CD8-positive, alpha-beta T cell (primary cell): ENCODE measurements at places on chromosomes 1 and 21.

GRCh38 chr1:221315330-221315729, 426.6 kb downstream of the DUSP10 start:
- DNase-seq: no peak

DNA sequence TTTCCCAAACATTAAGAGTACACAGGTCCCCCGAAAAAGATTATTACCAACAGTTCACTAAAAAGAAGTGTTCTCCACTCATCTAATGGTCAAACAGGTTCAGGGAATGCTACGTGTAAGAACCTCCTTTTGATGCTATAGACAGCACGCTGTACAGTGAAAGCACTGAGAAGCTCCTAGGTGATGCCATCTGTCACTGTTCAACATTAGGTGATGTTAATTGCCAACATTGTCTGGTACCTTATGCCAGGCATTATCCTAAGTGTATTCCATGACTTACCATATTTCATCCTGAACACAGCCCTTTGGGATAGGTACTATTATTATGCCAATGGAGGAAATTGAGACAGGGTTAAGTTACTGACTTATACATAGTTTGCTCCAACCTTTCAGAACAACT, 82.1 kb downstream of the DAB1 start:
- no peak for DNase-seq

DNA sequence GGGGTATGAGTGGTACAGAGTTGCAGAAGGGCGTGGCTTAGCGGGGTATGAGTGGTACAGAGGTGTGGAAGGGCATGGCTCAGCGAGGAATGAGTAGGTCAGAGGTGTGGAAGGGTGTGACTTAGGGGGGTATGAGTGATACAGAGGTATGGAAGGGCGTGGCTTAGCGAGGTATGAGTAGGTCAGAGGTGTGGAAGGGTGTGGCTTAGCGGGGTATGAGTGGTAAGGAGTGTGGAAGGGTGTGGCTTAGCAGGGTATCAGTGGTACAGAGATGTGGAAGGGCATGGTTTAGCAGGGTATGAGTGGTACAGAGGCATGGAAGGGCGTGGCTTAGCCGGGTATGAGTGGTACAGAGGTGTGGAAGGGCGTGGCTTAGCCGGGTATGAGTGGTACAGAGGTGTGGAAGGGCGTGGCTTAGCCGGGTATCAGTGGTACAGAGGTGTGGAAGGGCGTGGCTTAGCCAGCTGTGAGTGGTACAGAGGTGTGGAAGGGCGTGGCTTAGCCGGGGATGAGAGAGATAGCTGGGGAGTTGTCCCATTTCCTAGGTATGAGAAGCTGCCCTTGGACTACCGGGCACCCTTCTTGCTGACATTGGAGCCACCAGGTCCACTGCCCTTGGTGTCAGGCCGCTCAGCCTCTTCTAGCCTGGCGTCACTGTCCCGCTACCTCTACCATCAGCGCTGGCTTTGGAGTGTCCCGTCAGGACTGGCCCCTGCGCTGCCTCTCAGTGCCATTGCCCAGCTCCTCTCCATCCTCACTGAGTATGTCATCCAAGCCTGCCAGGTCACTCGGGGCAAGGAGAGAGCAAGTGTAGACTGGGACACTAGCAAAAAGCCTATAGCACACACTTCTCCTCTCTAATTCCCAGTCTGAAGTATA, 29.8 kb downstream of the HYI start:
- DNase-seq: no peak

DNA sequence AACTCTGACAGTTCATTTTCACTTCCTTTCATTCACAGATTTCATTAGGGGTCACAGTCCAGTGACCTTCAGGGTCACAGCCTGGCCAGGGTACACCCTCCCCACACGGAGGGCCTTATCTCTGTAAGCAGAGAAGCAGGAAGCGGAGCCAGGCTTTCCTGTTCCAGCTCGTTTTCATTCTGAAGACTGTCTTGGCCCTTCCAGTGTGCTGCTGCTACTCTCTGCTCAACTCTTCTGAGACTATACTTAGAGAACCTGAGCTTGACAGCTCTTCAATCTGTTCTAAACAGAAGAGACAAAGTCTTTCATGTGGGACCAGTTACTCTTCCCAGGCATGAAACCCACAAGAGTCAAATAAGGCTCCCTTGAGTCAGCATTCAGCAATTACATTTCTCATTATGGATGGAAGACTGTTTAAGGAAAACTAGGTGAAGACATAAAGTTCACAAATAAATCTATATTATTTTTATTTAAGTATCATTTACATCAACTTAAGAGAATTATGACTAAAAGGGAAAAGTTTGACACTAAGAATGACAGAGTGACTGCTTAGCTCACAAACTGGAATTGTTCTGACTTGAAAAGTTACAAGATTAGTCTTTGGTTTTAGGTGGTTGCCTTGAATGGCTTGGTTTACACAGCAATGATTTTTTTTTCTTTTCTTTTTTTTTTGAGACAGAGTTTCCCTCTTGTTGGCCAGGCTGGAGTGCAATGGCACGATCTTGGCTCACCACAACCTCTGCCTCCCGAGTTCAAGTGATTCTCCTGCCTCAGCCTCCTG, 4.8 kb upstream of the TDRD10 start:
- DNase-seq: no peak

DNA sequence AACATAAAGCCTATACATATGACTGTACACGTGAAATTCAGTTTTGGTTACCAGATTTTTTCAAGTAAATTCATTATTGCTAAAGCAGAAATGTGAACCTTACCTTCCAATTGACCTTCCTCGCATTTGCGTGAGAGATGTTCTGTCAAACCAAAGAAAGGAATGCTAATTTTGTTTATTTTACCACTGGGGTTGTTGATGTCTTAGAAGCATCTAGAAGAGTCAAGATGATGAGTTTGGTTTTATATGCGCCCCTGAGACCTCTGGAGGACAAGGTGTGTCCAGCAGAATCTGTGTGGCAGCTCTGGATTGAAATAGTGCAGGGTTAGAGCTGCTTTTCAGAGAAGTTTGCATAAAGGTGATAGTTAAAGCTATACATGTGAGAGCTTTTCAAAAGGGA, 48.4 kb downstream of the ZBTB40 start:
- no peak for DNase-seq

GRCh38 chr1:199688133-199688676, 339.3 kb upstream of the NR5A2 start:
- DNase-seq: no peak

DNA sequence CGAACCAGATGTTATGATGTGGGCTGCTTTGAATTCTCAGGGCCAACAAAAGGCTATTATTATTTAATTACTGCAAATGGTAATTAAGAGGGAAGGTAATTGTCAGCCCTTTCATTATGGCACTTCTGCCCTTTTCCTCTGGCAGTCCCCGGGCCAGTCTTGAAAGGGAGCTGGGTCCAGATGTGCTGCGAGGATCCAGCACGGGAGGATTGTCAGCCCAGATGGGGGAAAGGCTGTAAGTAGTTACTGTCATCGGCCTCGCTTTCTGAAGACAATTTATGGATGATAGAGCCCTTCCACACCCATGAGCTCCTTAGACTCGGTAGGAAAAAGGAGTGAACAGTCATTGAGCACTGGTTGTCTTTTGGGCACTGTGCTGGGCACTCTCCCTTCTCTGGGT, 8.7 kb upstream of the ZNF362 start:
- DNase-seq: no peak

DNA sequence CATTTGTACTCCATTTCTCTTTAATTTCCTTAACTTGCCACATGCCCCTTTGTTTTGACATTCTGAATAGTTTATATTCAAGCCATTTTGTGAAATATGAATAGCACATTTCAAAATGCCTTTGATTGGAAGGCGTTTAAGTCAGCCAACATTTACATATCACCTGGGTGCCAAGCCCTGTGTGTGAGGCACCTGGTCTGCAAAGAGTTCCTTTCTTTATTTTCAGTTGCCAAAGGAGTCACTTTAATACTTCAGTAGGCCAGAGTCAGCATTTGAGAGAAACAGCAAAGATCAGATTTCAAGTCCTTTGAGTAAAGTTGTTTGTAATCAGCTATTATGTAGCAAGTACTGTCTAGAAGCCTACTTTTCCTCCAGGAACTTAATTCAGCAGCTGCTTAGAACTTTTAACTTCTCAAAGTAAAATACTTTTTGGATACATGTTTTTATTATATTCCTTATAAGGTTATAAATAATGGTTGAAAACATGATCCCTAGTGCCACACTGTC, 70.8 kb downstream of the DTL start:
- DNase-seq: no peak

DNA sequence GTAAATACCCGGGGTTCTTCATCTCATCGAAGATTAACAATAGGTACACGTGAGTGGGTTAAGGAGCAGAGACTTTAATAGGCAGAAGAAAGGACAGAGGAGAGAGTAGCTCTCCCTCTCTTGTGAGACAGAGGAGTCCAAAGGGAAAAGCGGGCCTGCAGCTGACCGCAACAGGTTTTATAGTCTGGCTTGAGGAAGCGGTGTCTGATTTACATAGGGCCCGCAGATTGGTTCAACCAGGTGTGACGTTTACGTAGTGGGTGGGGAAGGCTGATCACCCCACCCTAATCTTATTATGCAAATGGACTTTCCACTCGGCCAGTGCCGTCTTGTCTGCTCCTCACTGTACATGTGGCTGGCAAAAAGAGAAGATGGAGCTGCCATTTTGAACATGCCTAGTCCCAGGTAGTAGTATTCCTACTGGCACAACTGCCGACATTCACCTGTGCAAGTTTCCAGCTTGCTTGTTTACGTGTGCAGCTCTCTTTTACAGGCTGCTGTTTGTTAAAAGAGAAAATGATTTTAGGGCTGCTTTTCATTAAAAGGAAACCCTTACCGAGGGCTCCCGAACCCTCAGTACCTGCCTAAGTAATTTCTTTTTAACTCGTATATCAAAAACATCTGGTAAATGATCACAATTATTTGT, 10.6 kb downstream of the CDC14A start:
- DNase-seq: peak; percentile 62

DNA sequence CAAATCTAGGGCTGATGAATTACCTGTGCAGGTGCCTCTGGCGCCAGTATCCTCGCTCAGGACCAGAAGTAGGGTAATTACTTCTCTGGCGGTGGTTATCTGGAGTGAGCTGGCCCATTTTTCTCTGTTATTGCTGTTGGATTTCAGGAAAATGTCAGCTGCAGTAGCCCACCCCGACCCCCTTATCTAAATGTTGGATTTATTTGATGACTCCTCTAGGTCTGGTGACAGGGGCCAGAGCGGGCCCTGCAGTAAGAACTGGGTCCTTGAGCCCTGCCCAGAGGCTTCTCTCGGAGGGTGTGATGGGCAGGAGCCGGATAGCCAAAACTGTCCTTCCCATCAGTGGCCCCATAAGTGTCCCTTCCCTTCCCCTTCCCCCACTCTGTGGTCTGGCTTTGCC, 384.3 kb downstream of the PTPRU start:
- no peak for DNase-seq

GRCh38 chr21:38800046-38800758, 5.5 kb upstream of the ETS2 start:
- DNase-seq: no peak

GRCh38 chr1:198936371-198937083, 297.7 kb downstream of the PTPRC start:
- no peak for DNase-seq

GRCh38 chr1:44389437-44389836, 15.6 kb upstream of the RNF220 start:
- DNase-seq: no peak

- no peak for DNase-seq
These were observed 395.6 kb downstream of the ST6GALNAC3 start for GRCh38 chr1:76470166-76470565.

- no peak for DNase-seq
These were observed 187.1 kb upstream of the NFIA start for GRCh38 chr1:60895252-60895651.

DNA sequence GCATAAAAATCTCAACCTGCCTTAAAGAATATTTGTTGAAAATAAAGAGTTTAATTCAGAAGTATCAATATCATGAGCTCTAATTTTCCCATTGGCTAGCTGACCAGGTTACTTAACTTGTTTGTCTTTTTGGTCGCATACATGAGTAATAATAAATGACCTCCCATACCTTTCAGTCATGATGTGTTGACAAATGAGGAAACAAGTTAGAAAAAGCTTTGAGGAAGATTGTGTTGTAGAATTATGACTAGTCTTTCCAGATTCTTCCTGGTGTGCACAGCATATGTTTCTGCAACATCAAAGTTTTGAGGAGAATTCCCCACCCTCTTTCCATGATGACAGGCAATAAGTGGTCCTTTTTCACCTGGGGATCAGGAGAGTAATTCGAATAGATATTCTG, 17.6 kb upstream of the PAPPA2 start:
- no peak for DNase-seq

- DNase-seq: no peak
These were observed 180.5 kb downstream of the TGFB2 start for GRCh38 chr1:218525451-218526197.

DNA sequence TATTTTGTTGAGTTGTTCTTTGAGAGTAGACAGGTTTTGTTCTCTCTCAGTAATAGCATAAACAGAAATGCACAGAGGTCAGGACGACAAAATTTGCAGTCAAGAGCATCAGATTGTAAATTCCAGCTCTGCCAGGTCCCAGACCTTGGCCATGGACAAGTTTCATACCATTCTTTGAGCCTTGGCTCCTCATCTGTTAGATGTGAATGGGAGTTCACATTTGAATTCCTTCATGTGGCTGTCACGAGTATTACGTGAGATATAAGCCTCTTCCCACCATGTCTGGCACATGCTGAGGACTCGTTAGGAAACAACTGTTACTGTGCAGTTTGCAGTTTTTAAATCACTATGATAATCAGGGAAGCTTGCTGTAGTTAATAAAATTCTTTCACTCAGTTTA, 93.2 kb upstream of the KCTD3 start:
- no peak for DNase-seq

DNA sequence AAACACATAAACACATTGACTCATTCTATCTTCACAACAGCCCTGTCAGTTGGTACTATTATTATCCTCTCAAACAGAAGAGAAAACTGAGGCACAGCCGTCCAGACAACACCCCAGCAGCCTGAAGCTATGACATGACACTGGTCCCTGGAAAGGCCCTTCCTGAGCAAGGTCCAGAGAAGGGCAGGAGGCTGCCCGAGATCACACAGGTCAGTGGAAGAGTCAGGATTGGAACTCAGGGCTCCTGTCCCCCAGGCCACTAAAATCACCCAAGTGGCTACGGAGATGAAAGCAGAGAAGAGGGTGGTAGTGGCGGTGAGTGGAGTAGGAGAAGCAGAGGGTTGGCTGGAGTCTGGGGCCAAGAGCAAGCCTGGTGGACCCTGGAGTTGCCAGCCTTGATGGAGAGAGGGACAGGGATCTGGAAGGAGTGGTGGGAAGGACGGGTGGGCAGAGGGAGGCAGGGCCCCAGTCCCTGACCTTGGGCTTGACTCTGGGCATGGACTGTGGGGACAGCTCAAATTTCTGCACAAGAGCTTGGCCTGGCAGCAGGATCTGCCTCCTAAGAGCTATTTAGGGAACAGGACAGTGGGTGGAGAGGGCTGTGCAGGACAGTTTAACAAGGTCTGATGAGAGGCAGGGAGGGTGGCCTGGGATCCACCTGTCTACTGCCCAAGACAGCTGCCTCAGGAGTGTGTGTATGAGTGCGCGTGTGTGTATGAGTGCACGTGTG, 15.8 kb downstream of the MYOM3 start:
- DNase-seq: no peak

GRCh38 chr1:24735509-24736375, 9.5 kb upstream of the CLIC4 start:
- no peak for DNase-seq
